ENCODE measurements at places on chromosomes 2 and 18. TPM values are rescaled to one million over a fixed set of nuclear protein-coding genes. Genes with fewer than 3 reads are reported as not detected.

DNA sequence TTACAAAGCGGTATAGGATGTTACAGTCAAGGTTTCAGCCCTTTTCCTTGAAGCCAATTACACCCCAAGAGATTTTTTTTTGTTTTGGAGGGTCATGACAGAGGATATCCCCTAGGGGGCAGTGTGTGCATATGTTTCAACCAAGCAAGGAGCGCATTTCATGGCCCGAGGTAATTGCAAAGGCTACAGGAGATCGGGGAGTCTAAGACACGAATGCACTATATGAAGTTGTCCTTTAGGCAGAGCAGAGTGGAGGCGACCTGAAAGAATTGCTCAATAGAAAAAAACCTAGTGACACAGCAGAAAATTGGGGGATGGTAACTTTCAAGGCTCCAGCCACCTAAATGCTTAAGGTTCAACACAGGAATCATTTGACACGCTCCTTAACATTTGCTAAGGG lies 219.8 kb upstream of the PARD3B start:
- peak; percentile 82 for DNase-seq

DNA sequence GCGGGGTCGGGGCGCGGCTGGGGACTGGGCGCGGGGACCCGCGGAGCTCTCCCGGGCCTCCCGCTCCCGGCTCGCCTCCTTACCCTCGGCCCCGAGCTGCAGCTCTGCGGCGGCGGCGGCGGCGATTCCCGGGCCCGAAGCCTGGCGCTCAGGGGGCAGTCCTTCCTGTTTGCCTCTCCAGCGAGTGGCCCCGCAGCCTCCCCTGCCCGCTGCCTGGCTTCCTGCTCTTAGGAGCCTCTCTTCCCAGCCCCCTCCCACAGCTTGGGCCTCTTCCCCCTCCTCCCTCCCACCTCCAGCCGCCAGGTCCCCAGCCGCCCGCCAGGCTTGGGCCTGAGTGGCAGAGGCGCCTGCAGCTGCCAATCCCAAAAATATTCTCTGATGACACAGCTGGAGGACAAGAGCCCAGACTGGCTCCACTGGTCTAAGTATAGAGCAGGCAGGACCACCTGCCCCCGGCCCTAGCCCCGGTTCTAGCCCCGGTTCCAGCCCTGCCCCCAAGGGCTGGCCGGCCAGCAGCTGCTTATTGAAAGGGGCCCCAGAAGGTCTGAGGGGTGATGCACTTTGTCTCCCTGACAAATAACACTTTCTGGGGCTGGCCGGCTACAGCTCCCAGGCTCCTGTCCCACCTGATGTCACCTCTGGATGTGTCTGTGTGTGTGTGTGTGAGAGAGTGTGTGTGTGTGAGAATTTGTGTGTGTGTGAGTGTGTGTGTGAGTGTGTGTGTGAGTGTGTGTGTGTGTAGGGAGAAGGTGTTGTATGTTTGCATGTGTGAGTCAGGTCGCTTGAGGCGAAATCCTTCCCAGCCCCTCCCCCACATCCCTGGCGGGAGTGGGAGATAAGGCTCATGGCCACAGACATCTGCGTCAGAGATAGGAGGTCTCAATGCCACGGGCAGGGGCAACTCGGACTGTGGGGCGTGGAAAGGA lies at the start of gene OBSL1:
OBSL1 (minus strand) TSS at position 229 of the 926 bp plus-strand sequence. CDS start 307 bp downstream, outside the sequence.
- peak; percentile 72 for DNase-seq

The PFN4 gene
- total RNA-seq, result not detected

GRCh38 chr2:218694405-218695145 lies 16.1 kb upstream of the TTLL4 start:
- peak; percentile 76 for DNase-seq

- peak; percentile 77 for DNase-seq
Measured at GRCh38 chr2:40606862-40607261, 155.0 kb upstream of the SLC8A1 start.

DNA sequence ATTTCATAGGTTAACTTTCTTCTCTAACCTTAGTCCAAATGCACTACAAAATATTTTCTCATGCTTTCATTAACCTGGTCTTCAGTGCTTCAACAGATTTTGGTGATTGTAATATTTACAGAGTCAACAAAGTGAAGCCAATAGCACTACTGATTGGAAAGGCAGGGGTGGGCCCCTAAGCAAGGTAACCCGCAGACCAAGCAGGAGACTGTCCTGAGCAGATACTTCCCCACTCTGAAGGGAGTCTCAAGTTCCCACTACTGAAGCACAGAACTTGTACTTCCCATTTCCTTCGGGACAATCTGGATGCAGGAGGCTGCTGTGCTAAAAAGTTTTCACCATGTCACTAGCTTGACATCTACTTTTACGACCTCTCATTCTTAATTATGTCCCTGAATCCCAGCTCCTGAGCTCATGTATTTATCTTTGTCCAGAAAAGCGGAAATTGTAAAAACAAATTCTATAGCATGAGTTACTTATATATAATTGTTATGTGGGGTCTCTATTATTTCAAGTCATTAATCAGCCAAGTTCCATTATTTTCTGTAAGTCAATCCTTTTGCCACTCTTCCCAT lies 311.6 kb upstream of the REV1 start:
- DNase-seq, result no peak

DNA sequence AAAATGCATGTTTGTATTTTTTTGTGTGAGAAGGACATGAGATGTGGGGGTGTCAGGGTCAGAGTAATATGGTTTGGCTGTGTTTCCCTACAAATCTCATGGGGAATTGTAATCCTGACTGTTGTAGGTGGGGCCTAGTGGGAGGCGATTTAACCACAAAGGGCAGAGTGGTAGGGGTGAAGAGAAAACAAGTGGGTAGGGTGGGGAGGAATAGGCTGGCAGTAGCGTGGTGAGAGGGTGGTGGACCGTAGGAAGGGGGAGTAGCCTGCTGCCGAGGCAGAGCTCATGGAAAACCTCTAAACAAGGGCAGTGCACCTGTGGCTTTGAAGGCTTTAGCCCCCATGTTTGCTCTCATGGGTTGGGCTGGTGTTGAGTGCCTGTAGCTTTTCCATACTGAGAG lies 152.8 kb upstream of the ZNF519 start:
- DNase-seq, result no peak

- DNase-seq, result peak; percentile 3
Measured at GRCh38 chr18:54090856-54091255, 133.6 kb downstream of the MBD2 start.

The HOXD10 gene
- total RNA-seq, result 17.2 TPM

The MEP1B gene
- not detected for total RNA-seq

The PSMA8 gene
- total RNA-seq, result not detected
